ENCODE measurements at places on chromosomes 5 and 9.

DNA sequence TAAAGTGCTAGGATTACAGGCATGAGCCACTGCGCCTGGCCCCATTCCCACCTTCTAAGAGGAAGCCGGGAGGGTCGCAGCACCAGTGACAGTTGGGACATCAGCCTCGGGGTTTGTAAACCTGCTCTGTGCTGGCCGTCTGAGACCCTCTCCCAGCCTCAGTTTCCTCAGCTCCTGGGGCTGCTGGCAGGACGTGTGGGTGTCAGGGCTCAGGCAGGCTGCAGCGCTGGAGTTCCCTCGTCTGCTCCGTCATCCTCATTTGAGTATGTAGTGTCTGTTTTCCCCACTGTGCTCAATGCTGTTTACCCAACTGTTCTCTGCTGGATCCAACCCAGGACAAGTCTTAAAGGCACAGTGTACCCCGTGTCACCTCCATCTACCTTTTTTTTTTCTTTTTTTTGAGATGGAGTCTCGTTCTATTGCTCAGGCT lies 2.0 kb upstream of the NINJ1 start:
- DNase-seq = no peak

DNA sequence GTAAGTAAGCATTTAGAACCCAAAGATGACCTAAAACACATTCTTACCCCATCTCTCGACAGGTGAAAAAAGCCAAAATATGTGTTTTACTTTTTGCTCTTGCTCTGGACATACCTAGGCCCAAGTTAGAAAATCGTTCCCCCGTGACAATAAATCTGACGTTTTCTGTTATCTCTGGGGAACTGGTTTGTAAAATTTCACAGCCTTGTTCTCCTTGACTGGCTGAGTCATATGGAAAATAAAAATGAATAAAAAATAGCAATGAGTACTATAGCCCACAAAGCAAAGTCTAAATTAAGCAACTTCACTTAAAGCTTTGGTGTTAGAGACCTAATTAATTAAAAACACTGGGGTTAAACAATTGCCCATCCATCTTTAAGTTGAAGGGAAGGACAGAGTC lies 286.9 kb upstream of the CLINT1 start:
- DNase-seq = no peak

DNA sequence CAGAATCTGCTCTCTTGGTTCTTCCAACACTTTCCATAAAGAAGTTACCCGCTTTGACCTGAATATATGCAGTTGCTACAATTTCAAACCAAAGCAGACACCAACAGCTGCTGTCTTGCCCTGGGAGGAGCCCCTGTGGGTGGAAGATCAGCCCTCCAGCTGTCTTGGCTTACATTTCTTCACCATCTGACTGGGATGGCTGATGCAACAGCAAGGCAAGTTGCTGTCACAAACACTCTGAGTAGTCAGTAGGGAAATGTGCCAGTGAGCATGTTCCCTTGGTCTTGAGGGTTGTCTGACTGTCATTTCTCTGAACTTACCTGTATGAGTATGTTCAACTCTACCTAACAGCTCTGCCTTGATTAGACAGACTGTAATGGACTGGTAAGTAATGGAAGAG lies 152.9 kb downstream of the SGCD start:
- no peak for DNase-seq

GRCh38 chr9:71858812-71859211 lies 52.2 kb downstream of the ABHD17B start:
- DNase-seq = no peak

- DNase-seq = no peak
Measured at GRCh38 chr5:7754997-7755596, 95.8 kb downstream of the CFAP90 start.

- no peak for DNase-seq
Measured at GRCh38 chr9:133377721-133378216, 1.6 kb downstream of the STKLD1 start.

DNA sequence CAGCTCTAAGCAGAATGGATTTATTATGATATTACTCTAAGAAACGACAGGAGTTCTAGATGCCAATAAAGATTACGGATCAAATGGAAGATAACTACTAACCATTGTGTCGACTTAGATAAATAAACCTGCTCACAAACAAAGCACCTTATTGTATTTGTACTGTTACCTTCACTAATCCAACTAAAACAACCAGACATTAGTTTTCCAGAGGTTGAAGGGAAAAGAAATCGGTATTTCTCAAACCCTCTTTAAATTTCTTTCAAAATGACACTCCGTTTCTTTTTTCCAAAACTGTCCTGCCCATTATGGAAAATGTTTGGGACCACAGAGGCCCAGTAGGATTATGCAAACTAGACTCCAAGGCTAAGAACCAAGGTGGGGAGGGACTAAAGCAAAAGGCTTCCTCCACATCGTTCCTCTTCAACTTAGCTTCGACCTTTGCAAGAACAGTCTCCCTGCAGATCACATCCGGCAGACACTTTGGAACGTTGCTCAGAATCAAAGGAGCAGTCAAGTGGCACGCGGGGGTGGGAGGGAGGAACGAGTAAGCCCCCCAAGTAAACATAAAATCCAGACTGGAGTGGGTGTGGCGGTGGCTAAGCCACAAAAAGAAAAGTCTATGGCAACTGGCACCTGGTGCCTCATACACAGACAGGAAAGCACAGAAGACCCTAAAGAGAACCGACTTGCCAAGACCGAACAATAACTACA lies 2.7 kb downstream of the MLLT3 start:
- no peak for DNase-seq

GRCh38 chr5:39447968-39448367 lies 23.2 kb upstream of the DAB2 start:
- DNase-seq = no peak

DNA sequence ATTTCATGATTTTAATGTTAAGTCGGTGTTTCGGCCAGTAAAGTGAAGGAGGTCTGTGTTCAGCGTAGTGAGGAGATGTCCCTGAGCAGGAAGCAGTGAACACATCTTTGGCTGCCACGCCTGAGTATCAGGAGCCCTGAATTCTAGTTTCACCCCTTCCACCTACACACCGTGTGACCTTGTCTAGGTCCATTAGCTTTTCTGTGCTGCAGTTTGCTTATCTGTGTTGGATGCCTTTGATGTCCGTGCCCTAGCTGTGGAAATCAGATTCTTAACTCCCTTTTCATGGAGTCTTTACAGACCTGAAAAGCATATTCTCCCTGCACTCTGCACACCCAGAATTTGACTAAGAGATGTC lies 601 bp downstream of the FBXO38 start:
- no peak for DNase-seq

DNA sequence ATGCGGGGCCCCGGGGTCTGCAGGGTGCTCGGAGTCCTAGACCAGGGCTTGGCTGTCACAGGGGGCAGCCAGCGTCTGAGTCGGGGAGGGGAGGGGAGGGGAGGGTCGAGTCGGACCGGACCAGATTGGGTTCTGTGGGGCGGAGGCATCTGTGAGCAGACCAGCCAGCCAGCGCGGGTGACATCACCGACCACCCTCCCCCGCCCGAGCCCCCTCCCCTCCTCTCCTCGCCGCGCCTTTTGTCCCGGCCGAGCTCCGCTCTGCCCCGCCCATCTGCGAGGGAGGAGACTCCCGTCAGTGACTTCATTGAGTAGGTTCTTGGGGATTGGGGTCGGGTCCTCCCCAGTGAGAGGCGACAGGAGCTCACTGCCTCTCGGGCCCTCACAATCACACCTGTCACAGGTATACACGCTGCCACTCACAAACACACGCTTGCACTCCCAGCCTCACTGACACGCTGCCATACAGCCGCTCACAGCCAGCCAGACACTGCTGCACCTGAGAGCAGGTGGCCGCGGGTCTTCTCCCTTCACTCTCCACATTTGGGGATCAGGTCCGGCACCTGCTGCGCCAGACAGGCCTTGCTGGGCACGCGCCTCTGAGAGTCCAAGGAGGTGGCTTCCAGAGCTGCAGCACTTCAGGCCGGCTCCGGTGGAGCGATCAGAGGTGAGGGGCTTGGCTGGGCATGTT lies 546 bp downstream of the DNAJB5 start:
- DNase-seq = peak; percentile 48

- DNase-seq = no peak
Measured at GRCh38 chr9:121048618-121049017, 1.5 kb downstream of the C5 start.

DNA sequence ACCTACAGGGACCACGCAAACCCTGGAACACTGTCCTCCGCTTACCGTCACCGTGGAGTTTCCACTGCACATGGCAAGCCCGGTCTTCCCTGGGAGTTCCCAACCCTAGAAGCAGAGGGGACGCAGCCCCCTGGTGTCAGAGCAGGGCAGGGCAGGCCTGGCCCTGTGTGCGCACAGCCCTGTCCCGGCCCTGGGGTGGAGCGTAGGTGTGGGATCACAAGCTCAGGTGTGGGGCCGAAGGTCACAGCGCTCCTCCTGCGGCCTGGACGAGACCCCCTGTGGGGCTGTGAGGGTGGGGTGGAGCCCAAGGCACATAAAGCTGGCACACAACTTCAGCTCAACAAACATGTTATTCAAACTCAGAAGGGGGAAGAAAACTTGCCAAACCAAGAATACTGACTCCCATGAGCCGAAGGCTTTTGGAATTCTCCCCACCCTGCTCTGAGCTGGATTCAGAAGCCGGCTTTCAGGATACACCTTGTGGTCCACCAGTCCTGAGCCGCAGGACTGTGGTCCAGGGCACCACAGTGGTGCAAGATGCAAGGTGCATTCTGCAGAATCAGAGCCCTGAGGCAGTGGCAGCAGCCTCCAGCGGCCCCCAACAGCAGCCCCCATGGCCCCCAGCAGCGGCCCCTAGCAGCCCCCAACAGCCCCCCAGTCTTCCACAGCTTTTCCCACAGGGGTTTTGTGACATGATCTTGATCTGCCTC lies 11.8 kb upstream of the EXOC3 start:
- peak; percentile 38 for DNase-seq

DNA sequence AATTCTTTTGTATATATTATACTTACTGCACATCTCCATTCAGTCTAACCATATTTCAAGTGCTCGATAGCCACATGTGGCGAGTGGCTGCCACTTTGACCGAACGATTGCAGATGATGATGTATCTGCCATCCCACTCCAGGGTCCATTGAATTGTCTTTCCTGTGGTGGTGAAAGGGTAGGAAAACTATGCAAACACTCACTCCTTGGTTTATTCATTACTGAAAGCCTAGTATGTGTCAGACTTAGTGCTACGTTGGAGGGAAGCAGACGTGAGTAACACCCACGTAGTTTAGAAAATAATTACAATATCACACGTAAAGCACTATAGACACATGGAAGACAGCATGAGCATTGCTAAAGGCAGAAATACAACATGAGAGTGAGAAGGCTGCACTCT lies 353.7 kb downstream of the CSNK1G3 start:
- no peak for DNase-seq

DNA sequence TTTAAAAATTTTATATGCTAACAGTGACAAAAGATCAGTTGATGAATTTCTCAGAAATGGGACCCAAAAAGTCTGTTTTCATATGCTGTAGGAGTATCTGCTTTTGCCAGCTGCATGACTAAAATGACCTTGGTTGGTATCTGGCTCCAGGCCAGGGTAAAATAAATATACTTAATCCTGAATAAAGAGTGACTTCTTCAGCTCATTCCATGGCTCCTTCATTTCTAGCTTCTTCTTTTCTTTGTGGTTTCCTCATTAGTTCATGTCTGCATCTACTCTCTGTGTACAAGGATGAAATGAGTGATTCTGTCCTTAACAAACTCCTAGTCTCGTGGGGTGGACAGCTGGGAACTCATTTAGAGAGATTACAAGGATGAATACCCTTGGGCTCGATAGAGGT lies 36.0 kb downstream of the RCL1 start:
- no peak for DNase-seq

DNA sequence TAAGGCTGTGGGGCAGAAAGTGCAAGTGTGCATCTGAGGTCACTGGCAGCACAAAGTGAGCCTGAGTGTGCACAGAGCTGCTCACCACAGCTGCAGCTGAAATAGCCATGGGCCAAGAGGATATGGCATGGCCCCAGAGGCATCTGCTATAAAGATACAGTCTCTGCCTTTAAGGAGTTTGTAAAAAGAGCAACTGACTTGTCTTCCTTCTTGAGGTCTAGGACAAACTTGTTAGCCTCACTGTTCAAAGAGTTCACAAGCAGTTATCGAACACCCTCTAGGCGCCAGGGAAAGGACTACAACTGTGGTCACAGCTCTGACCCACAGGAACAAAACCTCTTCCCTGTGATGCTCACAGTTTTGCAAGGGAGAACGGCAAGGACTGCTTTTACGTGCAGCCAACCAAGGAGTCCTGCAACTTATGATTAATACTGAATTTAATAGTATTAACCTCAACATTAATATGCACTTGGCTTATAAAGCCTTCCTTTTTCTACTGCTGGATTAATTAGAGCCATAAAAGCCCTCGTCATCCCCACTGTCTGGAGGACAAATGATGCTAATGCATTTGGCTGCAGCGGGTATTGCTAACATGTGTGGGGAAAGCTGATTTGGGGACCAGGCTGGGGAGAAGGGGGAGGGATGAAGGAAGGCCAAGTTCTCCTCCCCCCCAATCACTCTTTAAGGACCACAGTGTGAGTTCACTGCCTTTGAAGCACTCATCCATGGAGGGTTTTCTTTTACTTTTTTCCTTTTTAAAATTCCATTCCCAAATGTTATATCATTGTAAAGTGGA lies 189.8 kb upstream of the TRIM32 start:
- no peak for DNase-seq

DNA sequence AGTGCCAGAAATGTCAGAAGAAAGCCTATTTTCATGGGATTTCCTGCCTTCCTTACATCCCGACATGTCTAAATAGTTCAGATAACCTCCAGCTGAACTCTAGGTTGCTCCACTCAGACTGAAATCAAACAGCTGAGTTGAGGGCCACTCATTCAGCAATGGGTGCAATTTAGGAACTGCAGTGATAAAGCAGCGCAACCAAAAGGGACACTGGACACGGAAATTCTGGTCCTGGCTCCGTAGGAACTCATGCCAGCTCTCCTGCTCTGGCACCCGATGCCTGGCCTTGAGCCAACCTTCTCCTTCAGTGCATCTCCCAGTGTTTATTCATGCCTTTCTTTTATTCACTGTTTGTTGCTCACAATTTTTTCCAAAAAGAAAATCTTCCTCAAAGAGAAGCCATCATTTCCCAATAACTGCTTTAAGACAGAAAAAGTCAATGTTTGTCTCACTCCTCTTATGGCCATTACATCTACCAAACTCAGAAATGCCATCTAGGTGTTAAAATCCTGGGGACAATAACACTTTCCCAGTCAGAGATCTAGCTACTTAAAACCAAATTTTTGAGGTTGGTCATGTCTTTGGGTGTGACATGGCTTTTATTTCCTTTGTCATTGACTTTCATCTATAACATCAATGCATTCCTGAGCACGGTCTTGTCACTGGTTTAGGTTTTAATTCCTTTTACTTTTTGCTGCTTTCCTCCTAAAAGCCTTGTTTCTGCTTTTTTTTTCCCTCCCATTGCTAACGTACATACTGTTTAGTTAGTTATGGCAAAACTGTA lies 126.9 kb downstream of the PDE4D start:
- DNase-seq = no peak

- DNase-seq = no peak
Measured at GRCh38 chr5:67673618-67674017, 477.0 kb upstream of the CD180 start.

DNA sequence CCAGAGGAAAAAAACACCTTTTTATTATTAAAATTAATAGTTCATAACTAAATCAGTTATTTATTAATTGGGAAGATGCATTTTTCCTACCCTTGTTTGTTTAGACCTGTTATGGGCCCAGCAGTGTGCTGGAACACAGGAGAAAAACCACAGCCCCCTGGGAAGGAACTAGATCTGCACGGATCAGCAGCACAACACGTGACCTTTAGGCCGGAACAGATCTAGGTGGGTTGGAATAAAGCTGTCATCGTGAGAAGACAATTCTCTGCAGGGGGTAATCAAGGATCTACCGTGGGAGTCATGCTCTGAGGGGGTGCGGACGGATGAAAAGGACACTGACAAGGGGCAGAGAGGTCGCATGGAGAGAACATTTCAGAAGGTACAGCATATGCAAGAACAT lies 95.8 kb upstream of the SPATA31C2 start:
- no peak for DNase-seq
